GM12892 (cell line): ENCODE measurements at places on chromosomes 5 and 9.

- no peak for DNase-seq
These were observed 162.9 kb upstream of the FTMT start for GRCh38 chr5:121688781-121689180.

GRCh38 chr5:17470064-17470463 is 28.0 kb upstream of the TAF11L2 start:
- no peak for DNase-seq

DNA sequence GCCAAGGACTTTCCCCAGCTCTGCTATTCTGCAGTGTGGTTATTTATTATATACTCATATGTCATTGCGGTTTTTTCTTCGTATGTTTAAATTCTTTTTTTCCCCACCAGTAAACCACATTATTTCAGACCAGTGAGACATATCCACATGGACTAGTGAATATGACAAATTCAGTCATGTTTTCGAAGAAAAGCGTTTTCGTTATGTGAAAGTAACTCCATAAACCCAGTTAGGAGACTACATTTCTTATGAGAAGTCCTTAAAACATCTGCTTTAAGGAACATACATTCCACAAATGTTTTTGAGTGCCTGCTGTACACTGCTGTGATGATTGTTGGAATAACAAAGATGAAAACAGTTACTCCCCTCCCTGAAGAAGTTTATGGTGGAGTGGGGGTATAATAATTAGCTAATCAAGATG is 591.8 kb upstream of the CLINT1 start:
- DNase-seq, result no peak

DNA sequence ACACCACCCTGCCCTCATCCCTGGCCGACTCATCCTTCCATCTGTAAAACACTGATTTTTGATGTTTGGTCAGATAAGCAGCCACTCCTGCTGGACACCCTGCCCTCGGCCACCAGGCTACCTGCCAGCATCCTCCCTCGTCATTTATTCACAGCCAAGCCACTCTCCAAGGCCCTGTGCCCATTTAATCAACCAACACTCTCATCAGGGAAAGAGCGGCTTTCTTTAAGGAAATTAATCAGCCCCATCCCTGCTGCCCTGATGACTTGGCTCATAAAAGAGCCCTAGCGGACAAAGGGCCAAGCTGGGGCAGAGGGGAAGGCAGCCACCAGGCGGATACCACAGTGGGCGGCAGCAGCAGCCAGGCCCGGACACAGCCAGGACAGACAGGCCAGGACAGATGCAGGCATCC is 52.4 kb downstream of the GOLM1 start:
- DNase-seq, result no peak

GRCh38 chr9:16236311-16236710 is 634.2 kb downstream of the BNC2 start:
- DNase-seq, result no peak

DNA sequence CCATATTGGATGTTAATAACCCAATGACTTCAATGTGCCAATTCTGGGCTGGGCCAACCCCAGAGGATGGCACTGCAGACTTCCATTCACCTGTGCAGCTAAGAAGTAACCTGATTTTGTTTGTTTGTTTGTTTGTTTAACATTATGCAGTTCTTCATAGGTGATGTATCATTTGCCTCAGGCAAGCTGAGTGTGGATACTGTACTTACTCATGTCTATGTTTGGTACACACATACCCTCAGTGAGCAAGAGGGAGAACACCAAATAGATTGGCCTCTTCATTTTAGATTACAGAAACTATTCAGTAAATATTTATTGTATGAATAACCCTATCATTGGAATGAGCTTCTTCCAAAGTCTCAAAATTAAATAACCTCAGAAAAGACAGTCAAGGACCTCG is 180.2 kb upstream of the SMC2 start:
- no peak for DNase-seq

DNA sequence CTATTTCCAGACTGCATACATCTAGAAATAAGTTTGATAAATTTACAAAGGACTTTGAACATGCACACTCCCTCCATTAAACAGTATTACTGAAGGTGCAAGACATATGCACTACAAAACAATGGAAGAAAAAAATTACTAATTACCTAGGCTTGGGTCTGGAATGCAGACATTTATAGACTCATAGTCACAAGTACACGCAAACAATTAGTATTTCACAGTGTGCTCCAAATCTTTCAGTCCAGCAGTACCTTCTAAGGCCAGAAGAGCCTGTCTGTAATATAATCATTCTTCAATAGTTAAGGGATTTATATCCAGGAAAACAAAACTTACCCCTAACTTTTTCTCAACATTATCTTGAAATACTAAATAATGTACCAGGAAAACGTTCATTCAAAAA is 11.2 kb downstream of the RICTOR start:
- DNase-seq, result no peak

DNA sequence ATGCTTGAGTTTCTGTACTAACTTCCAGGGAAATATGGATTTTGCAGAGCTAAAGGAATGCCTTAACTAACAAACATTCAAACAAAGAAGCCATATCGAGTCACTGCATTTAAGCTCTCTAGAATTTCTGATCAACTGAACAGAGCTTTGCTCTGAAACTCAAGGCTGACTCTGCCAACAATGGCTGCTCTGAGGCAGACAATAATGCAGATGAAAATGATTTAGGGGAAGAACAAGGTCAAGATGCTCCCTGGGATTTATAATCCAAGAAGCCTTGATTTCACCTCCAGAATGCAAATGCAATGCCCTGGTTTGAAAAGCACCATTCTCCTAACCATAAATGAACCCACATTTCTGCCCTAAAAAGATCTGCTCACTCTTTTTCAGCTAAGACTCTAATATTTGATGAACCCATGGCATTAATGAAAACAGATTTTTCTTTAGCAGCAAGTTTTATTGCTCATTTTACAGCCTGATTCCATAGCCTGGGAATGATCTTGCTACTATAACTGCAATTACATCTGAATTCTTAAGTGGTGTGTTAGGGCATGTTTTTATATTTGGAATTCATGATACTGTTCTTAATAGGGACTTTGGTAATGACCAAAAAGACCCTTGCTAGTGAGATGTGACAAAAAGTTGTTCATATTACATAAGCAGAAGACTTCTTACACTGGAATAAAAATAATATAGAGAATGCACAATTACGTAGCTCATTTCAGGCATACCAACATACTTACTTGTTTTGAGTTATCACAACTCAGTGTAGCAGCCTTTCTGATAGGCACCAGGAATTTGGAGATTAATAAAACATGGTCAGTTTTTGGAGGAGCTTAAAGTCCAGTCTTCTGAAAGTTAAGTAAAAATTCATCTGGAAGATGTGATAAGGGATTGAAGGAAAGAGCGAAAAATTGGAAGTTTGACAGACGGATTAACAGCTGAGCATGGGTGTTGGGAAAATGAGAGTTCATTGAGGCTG is 169.4 kb downstream of the TRPM3 start:
- DNase-seq, result no peak

DNA sequence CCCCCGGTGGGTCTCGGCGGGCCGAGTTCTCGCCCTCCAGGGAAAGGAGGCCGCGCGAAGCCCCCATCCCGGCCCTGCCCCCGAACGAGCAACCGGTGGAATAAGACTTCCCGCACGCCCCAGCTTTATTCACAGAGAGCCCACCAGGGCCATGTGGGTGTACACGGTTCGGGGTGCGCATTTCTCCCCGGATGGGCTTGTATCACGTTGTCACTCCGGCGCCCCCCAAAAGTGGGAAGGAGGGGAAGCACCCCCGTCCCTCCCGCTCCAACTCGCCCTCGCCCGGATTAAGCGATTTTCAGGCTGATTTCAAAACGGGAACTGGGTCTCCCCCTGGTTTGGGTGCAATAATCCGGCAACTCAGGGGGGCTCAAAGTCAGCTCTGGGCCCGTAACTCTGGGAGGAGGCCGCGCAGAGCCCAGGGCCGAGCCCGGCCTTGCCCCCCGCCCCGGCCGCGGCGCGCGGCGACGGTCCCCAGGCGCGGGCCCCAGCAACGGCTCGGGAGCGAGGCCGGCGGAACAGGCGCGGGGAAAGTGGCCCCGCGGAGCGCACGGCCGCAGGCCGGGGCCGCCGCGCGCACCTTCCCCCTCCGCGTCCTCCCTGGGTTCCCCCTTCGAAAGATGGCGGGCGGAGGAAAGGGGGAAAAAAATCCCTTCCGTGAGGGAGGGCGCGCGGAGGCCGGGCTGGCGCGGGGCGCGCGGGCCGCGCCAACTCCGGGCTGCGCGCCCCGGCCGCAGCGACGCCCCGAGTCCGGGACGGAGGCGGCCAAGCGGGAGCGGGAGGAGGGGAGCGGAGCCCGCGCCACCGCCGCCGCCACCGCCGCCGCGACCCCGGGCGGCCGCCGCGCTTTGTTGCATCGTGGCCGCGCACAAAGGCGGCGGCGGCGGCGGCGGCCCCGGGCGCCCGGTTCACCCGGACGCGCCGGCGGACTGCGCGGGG is 644 bp downstream of the BRD3 start:
- DNase-seq, result peak; percentile 41

GRCh38 chr5:68685863-68686262 is 408.0 kb upstream of the SLC30A5 start:
- DNase-seq, result no peak

GRCh38 chr5:151755383-151755782 is 3.0 kb downstream of the ATOX1 start:
- DNase-seq, result no peak

- DNase-seq, result no peak
These were observed 316.4 kb upstream of the GRIN3A start for GRCh38 chr9:102054811-102055210.

GRCh38 chr9:135976944-135977343 is 15.8 kb upstream of the UBAC1 start:
- no peak for DNase-seq

DNA sequence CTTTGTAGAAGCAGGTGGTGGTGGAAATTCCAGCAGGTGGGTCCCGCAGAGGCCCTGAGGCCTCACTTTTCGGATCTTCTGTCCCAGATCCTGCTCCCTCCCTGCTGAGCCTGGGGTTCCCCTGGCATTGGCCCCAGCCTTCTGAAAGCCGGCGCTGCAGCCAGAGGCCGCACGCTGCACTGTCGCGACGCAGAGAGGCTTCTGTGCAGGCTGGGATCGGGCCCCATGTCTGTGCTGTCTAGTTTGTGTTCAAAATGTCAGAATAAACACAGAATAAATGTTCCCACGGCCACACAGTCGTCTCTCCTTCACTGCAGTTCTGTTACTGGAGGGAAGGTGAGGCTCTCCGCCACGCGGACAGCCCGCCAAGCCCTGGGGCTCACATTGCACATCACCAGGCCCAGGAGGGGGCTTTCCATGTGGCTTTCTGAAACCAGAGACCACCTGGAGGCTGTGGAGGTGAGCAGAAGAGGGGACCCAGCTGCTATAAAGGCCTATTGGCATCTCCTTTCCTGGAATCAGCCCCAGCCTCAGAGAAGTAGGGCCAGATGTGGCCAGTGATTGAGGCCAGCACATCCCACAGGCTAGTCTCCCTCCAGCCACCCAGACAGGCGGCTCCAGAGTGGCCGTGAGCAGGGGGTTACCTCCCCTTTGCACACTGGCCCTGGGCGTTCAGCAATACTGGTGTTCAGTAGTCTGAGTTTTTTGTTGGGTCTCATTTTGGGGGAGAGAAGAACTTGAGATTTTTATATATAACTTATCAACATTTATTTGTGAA is 46.5 kb downstream of the USP20 start:
- DNase-seq, result no peak

- DNase-seq, result no peak
These were observed 54.5 kb downstream of the DIAPH1 start for GRCh38 chr5:141564216-141564692.

GRCh38 chr5:142167458-142167857 is 58.9 kb downstream of the NDFIP1 start:
- DNase-seq, result no peak

GRCh38 chr5:82584631-82585030 is 306.5 kb upstream of the RPS23 start:
- DNase-seq, result no peak

DNA sequence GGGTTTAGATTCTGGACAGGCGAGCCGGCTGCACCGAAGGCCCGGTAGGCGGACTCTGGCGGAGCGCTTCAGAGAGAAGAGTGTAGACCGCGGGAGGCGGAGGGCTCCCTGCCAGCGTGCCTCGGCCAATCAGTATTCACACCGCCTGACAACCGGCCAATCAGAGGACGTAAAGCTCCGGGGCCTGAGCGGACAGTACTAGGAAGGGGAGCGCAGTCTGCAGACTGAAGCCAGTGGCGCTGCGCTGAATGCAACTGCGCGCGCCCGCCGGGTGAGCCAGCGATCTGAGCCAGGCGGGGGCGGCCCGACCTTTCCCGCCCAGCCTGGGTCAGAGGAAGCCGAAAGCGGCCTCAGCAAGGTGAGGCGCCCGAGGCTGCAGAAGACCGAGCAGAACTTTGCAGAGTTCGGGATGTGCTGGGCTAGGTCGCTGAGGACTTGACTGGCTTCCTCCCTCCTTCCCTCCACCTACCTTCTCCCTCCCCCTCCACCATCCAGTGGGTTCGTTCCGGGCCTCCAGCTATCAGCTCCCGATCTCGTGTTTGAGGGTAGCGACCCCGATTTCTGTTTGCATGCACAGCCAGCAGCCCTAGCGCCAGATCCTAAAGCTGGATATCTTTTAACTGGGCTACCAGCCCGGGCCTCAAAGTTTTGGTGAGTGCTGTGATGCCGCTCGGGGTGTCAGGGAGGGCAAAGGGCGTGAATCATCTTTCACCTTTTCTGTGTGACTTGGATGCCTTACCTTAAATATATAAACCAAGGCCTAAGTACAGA is at the start of gene DMRT2:
DMRT2 (plus strand) TSS at position 233 of the 771 bp plus-strand sequence. CDS start 1,257 bp downstream, outside the sequence.
- no peak for DNase-seq

GRCh38 chr9:136840877-136841645 is 1.2 kb upstream of the AJM1 start:
- no peak for DNase-seq

- no peak for DNase-seq
These were observed 221.4 kb upstream of the KLF4 start for GRCh38 chr9:107710953-107711352.

GRCh38 chr5:52983731-52984636 is 5.2 kb upstream of the ITGA2 start:
- DNase-seq, result no peak

GRCh38 chr5:113218200-113218599 is 216.6 kb downstream of the TSSK1B start:
- no peak for DNase-seq

GRCh38 chr9:34253460-34253837 is 74.6 kb downstream of the UBAP1 start:
- no peak for DNase-seq

DNA sequence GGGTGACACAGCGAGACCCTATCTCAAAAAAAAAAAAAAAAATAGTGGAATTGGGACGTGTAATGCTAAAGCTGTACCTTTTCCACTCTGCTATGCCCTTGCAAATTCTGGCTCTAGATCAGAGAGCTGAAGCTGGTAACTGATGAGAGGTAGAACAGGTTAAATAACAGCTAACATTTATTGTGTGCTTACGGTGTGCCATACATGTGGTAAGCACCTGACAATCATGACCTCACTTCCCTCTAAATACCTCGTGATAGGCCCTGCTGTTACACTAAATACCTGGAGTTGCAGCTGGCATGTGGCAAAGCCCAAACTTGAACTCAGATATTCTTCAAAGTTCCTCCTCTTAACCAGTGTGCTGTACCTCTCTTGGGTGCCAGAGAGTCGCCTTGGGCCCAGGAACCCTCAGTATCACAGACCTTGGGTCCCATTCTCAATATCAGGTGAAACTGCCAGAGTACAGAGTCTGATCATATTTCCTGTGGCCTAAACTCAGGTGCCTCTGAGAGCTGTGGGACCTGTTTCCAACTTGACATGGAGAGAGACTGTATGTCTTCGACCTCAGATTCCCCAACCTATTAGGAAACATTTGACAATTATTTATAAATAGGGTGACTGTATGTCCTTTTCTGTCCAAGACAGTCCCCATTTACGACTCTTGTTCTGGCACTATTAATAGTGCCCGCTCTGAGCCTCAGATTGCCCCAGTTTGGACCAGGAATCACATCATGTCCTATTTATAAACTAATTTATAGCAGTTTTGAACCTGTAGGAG is 4.8 kb downstream of the ARL10 start:
- DNase-seq, result no peak

- DNase-seq, result no peak
These were observed 56.5 kb upstream of the RAI14 start for GRCh38 chr5:34599471-34600117.
